ENCODE measurements at places on chromosomes 16 and 17.

DNA sequence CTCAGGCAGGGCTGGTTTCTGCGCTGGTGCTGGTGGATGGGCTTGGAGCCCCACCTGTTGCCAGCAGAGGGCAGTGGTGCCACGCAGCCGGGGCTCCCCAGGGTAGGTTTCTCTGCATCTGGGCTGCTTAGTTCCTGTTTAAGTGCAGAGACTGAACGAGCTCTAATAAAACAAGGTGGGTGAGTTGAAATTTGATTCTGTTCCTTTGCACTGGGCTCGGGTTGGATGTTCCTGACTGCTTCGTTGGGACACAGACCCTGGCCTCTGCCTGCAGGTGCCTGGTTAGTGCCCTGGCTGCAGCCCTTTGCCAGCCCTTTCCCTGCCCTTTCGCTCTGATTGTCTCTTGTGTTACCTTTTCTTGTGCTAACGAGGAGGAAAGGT lies 30.0 kb downstream of the TBCD start:
- DNase-seq, result peak; percentile 37

GRCh38 chr16:75443298-75443697 lies 10.0 kb upstream of the CFDP1 start:
- no peak for DNase-seq

DNA sequence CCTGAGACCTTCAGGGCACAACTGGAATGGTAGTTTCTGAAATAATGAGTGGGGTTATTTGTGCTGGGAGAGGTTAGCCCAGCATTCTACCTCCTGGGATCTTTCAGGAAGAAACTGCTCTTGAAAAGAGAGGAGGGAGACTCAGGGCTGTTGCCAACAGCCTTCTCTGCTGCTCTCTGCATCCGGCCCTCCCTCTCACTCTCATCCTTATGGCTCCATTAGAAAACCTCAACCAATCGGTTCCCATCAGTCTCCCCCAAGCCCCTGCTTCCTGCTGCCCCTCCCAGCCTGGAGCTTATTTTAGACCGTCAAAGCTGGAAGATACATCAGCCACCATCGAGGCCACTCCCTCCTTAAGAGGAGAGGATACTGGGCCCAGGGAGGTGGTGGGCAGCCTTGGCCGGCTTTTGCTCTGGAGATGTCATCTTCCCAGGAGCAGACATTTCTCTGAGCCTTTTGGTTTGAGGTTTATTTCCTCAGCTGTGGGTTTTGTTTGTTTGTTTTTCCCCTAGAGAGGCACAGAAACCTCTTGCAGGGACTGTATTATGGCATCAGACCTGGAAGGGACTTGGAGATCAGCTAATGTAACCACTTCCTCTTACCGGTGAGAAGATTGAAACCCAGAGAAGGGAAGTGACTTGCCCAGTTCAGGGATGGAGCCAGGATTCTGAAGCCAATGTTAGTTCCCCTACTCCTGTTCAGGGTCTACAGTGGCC lies 2.7 kb downstream of the MPRIP start:
- DNase-seq, result peak; percentile 36

DNA sequence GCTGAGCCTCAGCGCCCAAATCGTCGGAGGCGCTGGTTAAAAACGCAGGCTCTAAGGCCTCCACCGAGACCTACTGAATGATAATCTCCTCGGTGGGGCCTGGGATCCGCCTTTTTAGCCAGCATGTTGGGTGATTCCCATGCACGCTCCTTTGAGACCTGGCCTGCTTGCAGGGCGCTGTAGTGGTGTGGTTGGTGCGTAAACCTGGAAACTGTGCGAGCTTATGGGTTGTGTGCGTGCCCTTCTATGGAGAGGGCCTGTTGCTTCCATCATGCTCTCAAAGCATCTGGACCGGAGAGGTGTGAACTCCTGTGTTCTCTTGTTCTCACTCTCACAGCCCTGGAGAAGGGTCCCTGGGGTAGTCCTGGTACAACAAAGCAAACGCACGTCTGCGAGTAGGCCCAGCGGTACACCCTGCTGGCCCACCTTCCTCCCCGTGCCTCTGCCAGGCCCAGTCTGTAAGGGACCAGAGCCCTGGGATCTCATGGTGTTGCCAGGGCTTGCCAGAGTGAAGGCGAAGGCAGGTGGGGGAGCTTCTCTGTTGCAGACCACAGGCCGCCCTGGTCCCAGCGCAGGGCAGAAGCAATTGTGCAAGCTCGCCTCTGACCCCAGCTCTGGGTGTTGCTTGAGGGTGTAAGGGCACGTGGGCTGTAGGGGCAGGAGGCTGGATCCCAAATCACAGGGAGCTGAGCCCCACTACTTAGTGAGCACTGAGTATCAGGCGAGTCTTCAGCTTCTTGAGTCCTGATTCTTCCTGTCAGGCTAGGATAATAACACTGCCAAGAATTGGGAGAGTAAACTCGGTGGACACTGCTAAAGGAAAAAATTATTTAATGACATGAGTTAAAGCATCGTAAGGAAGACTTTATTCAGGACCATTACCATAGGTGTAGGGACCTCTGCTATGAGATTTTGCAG lies 879 bp upstream of the LRRC75A start:
- DNase-seq, result no peak
